ENCODE measurements at places on chromosomes 5 and 9.
A peak's percentile ranks its signal among the peaks of the same experiment; 100 is the strongest.

GRCh38 chr5:150574818-150575547 lies 65.5 kb upstream of the SYNPO start:
- DNase-seq, result no peak

DNA sequence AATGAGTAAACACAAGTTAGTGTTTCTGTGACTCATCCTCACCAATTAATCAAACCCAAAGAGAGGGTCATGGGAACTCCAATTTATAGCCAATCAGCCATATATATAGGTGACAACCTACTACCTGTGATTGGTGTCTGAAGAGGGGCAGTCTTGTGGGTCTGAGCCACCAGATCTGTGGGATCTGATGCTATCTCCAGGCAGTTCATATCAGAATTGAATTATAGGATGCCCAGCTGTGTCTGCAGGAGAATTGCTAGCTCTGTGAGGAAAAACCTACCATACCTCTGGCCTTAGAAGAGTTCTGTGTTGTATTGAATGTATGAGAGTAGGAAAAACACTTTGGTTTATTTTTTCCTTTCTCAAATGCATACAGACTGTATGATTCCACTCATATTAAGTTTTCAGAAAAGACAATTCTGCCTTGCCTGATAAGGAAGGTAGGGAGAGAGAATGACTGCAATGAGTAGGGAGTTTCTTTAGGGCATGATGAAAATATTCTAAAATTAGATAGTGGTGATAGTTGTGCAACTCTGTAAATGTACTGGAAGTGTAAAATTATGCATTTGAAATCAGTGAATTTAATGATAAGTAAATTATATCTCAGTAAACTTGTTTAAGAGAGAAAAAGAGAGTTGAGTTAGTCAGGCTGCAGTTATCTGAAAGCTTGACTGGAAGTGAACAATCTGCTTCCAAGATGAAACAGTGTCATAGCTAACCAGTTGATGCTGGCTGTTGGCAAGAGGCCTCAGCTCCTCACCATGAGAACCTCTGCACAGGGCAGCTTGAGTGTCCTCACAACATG lies 274.9 kb downstream of the AUH start:
- no peak for DNase-seq

- no peak for DNase-seq
These were observed 93.3 kb upstream of the CDKN2B start for GRCh38 chr9:22102146-22103053.

GRCh38 chr9:134809826-134810225 lies 70.8 kb upstream of the FCN2 start:
- no peak for DNase-seq

DNA sequence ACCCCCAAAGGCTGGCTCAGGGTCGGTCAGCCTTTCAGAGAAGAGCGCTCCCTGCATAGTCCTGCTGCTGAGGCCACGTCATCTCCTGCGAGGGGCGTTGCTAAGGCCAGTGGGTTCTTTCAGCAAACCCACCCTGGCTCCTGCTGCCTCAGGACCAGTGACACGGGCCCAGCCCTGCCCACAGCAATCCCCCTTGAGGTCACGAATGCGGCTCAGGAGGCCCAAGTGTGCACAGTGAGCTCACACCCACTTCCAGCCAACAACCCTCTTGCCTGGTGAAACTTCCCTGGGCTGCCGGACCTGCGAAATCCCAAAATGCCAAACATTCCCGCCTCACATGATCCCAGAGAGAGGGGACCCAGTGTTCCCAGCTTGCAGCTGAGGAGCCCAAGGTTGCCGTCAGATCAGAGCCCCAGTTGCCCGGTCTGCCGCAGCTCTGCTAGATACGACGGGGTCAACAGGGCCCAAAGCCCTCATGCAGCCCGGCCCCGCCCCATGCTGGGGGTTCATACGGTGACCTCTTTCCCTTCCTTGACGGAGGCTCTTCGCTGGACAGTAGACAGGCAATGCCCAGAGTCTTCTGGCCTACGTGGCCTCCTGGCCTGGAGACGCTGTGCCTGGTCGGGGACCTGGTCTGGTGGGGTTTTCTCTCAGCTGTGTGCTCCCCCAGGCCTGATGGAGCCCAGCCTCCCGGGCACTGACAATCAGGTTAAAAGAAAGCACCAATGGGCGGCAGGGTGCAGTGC lies 116.4 kb upstream of the COL5A1 start:
- no peak for DNase-seq

DNA sequence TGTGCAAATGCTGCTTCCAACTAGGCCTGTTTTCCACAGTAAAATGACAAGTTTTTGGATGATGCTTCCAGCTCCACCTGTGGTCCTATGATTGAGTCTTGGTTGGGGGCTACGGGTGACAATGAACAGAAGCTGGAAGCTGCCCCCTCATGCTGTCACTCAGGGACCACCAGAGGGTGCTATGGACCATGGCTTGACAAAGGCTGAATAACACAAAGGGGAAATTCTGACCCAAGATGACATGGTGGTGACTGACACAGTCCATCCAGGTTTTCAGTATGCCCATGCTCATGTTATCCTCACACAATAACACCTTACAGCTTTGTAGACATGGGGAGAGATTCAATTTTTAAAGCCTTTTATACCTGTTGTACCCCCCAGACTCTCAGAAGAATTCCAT lies 23.9 kb upstream of the SAP30L start:
- no peak for DNase-seq

- no peak for DNase-seq
These were observed 214.4 kb downstream of the EFNA5 start for GRCh38 chr5:107456281-107456715.

DNA sequence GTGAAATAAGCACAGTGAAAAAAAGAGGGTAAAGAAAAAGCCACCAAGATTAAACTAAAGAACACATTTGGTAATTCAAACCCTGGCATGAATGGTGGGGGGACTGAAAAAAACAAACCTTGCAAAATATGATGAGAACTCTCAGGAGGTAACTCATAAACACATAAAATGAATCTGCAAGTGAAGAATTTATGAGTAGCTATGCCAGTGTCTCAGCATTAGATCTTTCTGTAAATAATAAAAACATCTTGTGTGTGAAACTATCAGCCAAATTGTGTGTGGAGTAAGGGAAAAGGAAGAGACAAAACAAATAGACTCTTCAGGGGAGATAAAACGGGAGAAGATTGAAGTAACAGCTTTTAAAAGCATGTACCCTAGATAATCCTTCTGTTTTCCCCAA lies 129.6 kb upstream of the SPEF2 start:
- DNase-seq, result no peak

DNA sequence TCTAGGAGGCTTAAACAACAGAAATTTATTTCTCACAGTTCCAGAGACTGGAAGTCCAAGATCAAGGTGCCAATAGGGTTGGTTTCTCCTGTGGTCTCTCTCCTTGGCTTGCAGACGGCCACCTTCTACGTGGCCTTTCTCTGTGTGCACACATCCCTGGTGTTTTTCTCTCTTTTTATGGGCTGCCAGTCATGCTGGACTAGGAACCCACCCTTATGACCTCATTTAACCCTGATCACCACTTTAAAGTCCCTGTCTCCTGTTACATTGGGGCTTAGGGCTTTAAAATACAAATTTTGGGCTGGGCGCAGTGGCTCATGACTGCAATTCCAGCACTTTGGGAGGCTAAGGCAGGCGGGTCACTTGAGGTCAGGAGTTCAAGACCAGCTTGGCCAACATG lies 157.1 kb downstream of the TLE1 start:
- no peak for DNase-seq

GRCh38 chr5:157821822-157822622 lies 36.9 kb downstream of the CLINT1 start:
- DNase-seq, result no peak

DNA sequence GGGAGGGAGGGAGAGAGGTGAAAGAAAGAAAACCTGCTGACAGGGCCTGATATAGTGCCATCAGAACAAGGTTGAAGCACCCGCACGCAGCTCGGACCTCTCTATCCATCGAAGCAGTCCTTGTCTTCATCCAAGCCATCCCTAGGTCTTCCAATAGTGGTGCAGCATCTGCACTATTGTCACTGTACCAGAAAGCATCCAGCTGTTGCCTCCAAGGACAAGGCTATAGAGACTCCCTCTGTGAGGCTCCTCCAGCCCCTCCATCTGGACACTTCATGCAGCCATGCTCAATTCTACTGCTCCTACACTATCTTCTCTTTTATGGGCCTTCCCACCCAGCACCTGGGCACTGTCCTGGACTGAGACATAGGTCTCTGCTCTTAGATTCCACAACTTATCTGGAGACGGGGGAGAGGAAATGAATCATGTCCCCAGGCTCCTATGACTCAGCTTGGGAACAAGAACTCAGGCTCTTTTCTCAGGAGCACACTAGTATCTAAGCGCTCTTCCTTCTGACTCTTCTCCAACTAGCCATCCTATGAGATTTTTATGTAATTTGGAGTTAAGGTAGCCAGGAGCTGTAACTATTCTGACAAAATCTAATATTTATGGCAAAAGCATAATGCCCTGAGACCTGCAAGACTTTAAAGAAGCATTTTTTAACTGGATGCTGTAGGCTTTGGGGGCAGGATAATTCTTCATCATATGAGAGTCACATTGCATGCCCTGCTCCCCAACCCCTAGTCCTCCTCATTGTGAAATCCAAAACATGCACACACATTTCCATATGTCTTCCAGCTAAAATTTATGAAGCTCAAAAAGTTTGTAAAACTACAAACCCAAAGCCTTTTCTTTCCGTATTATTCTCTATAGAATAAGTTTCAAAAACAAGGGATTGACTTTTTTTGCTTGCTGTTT lies 446.8 kb downstream of the CCDC171 start:
- no peak for DNase-seq

DNA sequence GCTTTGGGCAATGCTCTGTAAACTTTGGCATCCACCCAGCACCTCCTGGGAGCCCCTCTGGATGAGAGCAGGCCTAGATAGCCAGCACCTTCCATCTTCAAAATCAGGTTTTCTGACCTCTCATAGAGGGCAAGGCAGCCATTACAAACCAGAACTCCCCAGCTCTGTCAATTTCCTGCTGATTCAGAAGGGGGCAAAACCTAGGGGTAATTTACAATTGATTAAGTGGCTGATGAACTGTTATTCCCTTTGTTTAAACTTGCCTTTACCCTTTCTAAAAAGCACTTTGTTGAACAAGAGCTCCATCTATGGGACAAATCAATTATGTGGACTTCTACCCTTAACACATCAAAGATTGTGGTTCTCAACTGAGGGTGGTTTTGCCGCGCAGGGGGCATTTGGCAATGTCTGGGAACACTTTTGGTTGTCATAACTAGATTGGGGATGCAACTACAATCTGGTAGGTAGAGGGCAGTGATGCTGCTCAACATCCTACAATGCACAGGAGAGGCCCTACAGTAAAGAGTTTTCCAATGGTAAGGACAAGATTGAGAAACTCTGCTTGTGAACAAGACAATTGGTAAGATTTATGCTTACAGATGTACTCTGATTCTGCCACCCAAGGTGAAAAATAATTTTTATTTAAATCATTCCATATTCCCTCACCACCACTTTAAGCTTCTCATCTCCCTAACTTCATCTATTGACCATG lies 184.1 kb downstream of the MARCHF11 start:
- DNase-seq, result peak; percentile 11

GRCh38 chr9:131138676-131139075 lies 13.3 kb downstream of the NUP214 start:
- DNase-seq, result no peak

Data from NCI-H1930 (cell line).